H1 (cell line): ENCODE measurements at places on chromosomes 2 and 18. TPM values are rescaled to one million over a fixed set of nuclear protein-coding genes. Genes with fewer than 3 reads are reported as not detected.

DNA sequence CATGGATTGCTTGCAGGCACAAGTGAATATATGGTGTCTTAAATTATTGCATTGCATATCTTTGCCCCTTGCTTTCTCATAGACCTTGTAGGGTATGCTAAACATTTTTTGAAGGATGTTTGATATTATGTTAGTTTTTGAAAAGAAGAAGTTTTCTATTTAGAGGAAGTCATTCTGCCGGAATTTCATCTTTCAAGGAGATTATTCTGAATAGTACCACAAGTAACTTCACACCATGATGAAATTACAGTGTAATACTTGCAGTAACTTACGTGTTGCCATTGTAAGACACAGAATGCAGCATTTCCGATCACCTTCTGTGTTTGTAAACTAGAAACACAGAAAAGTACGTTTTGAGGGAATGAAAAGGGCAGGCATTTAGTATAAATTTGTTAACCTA is 71.9 kb downstream of the ACVR2A start:
- no peak overlapping the region for H3K27ac ChIP-seq
- no peaks in the 10 kb centered on the region for H3K36me3 ChIP-seq
- H3K4me3 ChIP-seq, result no peak overlapping the region
- no peak for DNase-seq
- no peaks in the 10 kb centered on the region for H3K27me3 ChIP-seq
- no peaks in the 10 kb centered on the region for H3K4me1 ChIP-seq

Gene SERPINB2
- total RNA-seq, result not detected in 2 replicates

Gene CD8B2
- not detected in 2 replicates for total RNA-seq

- H3K36me3 ChIP-seq, result no peaks in the 10 kb centered on the region
- H3K4me3 ChIP-seq, result peak within 1 kb of the TSS; percentile 91
- peak; percentile 90 for DNase-seq
- H3K27me3 ChIP-seq, result no peaks in the 10 kb centered on the region
- H3K27ac ChIP-seq, result peak within 1 kb of the TSS; percentile 100
Observed at GRCh38 chr2:20350753-20351554, at the start of gene PUM2. PUM2 (minus strand) TSS chr2:20350844; CDS start chr2:20327360, 23,484 bp downstream.

DNA sequence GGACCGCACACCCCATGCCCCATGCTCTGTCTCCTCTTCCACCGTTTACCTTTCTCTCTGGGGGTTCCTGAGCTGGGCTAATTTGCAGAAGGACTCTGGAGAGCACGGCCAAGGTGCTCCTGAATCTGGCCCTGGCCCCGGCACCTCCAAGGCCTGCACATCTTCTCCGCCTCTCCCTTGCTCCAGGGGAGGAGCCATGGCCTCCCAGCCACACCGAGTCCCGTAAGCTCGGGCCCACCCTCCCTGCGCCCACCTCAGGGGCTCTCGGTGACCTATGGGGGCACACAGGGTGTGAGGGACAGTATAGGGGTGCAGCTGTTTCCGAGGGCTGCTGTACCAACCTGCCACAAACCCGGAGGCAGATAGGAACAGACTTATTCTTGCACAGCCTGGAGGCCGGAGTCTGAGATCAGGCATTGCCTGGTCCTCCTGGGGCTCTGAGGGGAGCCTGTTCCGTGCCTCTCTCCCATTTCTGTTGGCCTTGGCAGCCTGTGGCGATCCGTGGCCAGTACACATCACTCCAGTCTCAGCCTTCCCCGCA is 127.3 kb upstream of the GPC1 start:
- no peak for DNase-seq
- H3K27me3 ChIP-seq, result no peaks in the 10 kb centered on the region
- no peaks in the 10 kb centered on the region for H3K4me1 ChIP-seq
- no peak overlapping the region for H3K27ac ChIP-seq

GRCh38 chr2:96449174-96449573 is 56.0 kb downstream of the NEURL3 start:
- H3K4me3 ChIP-seq, result no peak overlapping the region
- no peaks in the 10 kb centered on the region for H3K27me3 ChIP-seq
- H3K27ac ChIP-seq, result no peak overlapping the region
- DNase-seq, result no peak

DNA sequence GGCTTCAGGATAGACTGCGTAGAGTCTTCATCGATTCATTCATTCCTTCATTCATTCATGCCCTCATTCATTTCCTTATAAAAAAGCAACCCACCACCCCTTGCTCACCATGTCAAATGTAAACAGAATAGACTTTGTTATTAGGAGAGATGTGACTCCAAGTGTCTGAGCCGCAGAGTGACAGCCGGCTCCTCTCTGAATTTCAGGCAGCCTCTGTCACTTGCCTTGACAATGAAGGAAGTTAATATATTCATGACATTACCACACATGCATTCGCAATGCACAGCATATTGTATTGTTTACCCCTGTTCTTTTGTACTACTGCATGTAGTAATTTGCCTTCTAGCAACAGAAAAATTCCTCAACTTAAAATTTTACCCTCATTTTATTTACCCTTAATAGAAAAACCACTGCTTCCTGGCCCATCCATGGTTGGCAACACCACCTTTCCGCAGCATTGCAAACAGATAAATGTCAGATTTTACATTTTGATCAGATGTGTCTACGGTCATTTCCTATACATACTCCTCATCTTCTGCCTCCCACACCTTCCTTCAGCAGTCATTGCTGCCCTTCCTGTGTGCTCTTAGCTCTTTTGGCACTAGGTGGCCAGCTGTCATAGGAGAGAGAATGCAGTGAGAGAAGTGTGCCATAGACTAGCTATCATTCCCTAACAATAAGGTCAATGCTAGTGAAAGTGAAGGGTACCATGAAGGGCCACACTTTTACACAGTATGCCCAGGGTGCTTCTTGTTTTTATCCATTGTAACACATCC is 1090.8 kb downstream of the BCL11A start:
- no peaks in the 10 kb centered on the region for H3K4me1 ChIP-seq
- no peak for DNase-seq
- no peaks in the 10 kb centered on the region for H3K27me3 ChIP-seq
- no peak overlapping the region for H3K4me3 ChIP-seq

DNA sequence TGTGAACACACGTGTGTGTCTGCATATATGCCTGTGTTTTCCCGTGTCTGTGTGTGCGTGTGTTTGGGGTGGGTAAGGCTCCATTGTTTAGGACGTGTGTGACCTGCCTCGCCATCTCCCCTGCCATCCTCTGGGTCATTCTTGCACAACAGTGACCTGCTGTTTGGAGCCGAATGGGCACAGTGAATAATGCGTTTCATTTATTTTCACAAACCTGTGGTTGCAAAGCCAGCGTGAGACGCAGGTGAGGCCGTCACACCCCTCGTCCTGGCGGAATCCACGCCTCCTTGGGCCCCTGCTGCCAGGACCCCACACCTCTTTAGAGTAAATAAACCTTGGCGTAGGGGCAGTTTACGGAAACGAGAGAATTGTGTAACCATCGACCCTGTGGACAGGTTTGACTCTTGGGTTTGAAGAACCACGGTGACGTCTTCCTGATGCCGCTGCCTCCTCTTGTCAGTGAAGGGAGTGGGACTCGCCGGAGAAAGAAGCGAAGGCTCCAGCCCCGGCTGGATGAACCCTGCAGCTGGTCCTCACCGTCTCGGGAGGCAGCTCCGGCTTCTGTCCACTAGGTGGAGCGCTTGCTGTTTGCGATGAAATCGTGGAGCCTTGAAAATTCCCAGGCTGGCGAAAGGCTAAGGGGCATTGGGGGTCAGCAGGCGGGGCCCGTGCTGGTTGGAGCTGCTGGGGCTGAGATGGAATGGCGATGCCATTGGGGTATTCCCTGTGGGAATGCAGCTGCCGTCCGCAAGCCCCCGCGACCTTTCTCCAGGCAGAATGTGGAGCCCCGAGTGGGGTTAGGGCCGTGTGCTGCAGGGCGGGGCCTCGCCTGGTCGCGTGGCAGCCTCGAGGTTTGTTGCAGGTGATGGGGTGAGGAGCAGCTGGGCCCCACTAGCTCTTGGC is 81.1 kb downstream of the RTP5 start:
- peaks cover 19% of the 10 kb centered on the region for H3K27me3 ChIP-seq
- peak; percentile 96 for DNase-seq
- no peaks in the 10 kb centered on the region for H3K36me3 ChIP-seq
- no peak overlapping the region for H3K27ac ChIP-seq
- peaks cover 4% of the 10 kb centered on the region for H3K4me1 ChIP-seq
- no peak overlapping the region for H3K4me3 ChIP-seq

DNA sequence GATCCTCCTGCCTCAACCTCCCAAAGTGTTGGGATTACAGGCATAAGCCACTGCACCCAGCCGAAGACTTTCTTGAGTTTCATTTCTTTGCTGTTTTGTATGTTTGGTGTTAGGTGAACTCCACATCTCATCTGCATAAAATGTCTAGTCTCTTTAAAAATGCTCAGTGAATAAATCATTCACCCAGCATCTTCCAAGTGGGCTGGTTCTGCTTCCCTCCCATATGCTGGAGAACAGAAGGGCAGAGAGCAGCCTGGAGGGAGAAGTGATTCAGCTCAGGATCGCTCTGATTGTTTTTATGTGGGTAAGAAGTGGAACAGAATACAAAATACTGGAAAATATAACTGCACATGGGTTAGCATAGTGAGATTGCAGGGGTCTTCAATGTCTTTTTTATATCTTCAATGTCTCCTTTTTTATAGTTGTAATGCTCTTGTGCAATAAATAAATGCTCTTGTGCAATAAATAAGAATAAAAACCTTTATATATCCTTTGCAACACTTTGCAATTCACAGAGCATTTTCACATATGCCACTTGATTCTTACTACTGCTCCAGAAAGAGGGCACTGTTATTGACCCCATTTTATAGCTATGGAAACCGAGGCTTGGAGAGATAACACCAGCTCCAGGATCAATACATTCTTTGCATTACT is 253.0 kb upstream of the NCKAP5 start:
- no peak for DNase-seq
- H3K36me3 ChIP-seq, result no peaks in the 10 kb centered on the region
- H3K27ac ChIP-seq, result no peak overlapping the region

Gene IL1RN
- not detected in 2 replicates for total RNA-seq
